HS-27A (cell line): ENCODE measurements at places on chromosomes 1 and 21.
A peak's percentile ranks its signal among the peaks of the same experiment; 100 is the strongest.

- no peak for DNase-seq
Measured at GRCh38 chr1:208766832-208767231, 522.6 kb upstream of the PLXNA2 start.

GRCh38 chr1:94716965-94717364 lies 103.2 kb upstream of the SLC44A3 start:
- no peak for DNase-seq

- DNase-seq = no peak
Measured at GRCh38 chr1:241964550-241965282, 7.1 kb downstream of the BECN2 start.

GRCh38 chr1:48596046-48596445 lies 124.0 kb upstream of the SPATA6 start:
- DNase-seq = no peak

- no peak for DNase-seq
Measured at GRCh38 chr1:91789273-91789997, 96.5 kb downstream of the TGFBR3 start.

DNA sequence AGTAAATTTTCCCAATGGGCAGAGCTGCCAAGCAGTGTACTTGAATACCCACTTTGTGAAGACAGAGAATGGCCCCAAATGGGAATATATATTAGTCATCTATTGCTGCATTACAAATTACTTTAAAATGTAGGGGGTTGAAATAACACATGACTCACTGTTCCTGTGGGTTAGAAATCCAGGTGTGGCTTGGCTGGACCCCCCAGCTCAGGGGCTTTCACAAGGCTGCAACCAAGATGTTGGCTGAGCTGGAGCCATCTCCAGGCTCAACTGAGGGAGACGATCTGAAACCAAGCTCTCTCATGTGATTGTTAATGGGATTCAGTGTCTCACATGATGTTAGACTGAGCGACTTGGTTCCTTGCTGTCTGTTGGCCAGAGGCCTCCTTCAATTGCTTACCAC lies 33.4 kb upstream of the ARHGAP29 start:
- DNase-seq = peak; percentile 74

- no peak for DNase-seq
Measured at GRCh38 chr1:168476588-168477385, 67.0 kb downstream of the XCL2 start.

DNA sequence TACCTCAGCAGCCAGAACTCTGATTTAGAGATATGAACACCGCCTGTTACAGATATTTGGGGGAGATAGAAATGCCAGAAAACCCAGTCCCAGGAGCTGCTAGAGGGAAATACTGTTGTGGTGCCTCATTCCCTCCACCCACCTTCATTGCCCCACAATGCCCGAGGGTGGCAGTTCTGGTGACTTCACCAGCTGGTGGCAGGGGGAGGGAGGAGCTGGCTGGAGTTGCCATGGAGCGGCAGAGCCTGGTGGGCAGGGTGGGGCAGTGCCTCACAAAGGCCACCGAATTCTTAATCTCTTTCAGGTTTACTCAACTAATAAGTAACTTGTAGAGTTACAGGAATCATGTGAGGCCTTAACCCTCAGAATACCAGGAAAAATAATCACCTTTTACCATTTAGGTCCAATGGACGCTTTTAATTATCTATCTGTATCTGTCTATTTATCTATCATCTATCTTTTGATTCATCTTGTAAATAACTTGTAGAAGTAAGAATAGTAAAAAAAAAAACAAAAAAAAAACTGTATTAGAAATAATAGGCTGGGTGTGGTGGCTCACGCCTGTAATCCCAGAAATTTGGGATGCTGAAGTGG lies 11.7 kb upstream of the S100A11 start:
- no peak for DNase-seq

DNA sequence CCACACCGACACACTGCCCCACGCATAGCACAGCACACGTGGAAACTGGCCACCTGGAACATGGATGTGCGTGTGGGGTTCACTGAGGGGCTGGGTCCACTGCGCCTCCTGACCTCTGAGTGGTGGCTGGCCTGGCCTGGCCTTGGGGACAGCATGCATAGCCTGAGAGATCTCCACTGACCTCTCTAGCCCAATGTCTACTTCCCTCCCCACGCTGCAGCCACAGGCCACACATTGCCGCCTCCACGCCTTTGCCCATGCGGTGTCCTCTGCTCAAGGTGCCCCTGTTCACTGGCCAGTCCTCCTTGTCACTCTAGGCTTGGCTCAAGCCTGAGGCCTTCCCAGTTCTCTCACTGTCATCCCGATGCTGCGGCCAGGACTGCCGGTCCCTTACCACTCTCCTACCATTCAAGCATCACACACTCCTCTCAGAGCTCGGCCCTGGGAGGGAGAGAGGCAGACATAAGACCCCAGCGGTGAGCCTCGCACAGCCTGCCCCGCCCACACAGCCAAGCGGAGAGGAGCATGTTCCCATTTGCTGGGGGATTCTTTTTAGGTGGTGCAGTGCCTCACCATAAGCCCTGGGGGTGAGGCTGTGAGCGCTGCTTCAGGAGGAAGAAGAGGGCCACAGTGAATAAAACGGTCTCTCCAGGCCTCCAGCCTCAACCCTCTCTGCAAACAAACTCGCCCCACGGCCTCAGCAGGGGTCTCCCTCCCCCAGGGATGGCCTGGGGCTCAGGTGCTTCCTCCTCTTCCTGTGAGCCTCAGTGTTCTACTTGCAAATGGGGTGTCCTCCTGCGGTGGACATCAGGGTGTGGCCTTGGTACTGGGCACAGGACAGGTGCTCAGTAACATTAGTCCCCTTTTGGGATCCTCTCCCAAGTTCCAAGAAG lies 80.8 kb downstream of the DMRTB1 start:
- DNase-seq = no peak

DNA sequence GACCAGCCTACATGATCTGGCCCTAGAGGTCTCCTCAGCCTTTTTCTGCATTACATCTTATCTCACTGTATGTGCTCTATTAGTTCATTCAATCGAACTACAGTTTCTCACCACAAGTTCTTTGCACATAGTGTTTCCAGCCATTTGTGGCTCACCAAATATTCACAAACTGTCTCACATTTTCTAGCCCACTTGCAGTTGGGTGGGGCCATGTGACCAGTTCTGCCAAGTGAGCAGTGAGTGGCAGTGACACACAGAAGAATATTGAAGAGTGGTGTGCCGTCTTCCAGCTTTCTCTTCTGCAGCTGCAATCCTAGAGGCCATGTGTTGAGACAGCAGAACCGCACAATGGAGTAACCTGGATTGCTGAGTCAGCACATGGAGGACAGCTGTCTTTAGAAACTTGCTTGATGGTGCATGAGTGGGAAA lies 103.2 kb upstream of the ZNF644 start:
- no peak for DNase-seq

DNA sequence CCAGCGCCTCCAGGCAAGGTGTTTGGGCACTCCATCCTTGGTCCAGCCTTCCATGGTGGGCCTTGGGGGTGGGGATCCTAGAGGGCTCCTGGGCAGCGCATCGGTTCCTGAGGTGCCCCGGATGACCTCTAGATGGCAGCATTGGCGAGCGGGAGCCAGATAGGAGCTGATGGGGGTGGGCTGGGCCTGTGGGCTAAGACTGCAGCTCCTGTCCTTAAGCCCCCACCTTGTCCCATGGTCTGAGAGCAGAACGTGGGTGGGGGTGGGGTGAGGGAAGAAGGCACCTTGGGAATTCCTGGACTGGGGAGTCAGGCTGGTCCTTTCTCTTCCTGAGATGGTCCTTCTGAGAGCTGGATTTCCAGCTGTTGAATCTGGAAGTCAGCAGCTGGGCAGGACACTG lies 93.4 kb upstream of the CSF3R start:
- peak; percentile 22 for DNase-seq

DNA sequence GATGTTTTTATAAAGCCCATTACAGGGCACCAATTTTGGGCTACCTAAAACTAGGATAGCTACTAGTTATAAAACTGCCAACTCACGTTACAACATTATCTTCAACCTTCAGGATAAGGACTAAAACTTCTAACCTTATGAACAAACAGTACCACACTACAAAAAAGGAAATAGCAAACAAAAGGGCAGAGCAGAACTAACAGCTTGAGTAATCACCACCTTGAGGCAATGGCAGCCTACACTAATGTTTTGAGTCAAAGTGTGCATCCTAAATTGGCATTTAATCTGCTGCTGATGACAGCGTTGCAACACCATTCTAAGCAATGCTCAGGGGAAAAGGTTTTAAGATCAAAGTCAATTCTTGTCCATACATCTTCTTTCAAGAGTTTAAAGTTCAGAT lies 27.2 kb downstream of the PTP4A2 start:
- no peak for DNase-seq

GRCh38 chr1:38329644-38330043 lies 283.1 kb upstream of the POU3F1 start:
- no peak for DNase-seq

DNA sequence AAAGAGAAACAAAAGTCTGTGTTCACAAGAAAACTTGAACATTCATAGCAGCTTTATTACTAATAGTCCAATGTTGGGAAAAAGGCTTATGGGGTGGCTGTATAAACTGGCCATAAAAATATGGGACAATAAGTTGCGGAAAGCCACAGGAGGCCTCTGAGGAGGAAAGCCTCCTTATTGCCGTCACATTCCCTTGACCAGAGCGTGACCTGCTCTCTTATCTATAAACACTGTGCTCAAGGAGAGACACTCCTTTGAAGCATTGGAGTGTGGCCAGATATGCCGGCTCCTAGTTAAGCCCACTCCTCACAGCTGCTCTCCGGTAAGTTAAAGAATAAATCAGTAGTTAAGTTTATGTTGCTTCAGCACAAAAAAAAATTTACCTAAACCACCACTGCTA lies 19.7 kb downstream of the OR6Y1 start:
- no peak for DNase-seq
